Stimulated activated CD4-positive, alpha-beta T cell treated with anti-CD3 and anti-CD28 coated beads, TNF-alpha, amount 100 ng/mL, for 24 hours (primary cell): ENCODE measurements at places on chromosomes 1 and 21.

DNA sequence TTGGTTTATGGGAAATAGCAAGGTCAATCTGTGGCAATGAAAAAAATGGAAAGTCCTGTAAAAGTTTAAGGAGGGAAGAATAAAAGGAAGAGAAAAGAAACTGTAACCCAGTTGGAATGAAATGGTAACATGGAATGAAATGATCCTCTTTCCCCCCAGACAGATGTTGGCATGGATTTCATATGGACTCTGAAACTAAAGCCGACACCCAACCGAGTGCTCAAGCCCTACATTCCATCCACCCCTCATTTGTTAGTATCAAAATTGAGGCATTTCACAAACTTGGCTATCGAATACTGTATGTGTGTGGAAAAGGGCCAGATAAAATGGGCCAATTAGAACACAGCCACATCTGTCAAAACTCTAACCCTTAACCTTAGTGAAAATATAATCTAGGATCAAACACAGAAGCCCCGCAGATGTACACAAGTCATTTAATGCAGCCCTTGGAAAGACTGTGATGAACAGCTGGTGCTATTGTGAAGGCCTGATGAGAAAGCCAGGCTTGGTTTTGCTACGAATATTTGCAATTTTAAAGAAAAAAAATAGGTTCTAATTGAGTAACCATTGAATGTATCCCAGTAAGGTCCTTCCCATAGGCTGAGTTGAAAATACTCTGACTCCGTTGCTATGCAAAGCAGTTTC is 72.6 kb upstream of the RGL1 start:
- no peak for DNase-seq

- no peak for DNase-seq
Observed at GRCh38 chr1:51605961-51606723, 10.8 kb upstream of the OSBPL9 start.

GRCh38 chr1:68464891-68465290 is 15.1 kb upstream of the RPE65 start:
- no peak for DNase-seq

- DNase-seq = no peak
Observed at GRCh38 chr1:151701515-151701914, 15.1 kb downstream of the CELF3 start.

- DNase-seq = no peak
Observed at GRCh38 chr1:245716561-245716960, 561.8 kb downstream of the KIF26B start.

GRCh38 chr1:190066011-190066410 is 411.7 kb downstream of the BRINP3 start:
- no peak for DNase-seq

DNA sequence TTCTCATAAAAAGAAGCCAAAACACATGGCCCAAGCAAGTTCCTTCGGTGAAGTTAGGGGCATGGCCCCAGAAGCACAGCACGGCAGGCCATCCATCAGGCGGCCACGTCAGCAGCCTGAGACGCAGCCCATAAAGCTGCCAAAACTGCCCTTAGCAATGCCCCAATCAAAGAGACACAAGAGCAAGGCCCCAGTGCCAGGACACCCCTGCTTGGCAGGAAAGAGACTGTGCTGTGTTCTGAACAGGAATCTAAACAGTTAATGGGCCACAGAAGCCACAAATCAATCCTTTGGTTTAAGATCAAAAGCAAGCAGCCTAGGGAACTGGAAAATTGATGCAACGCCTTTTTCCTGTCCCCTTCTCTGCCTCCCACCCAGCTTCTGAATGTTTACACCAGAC is 497.0 kb upstream of the USP24 start:
- no peak for DNase-seq

GRCh38 chr21:38402291-38402690 is 96.0 kb downstream of the ERG start:
- no peak for DNase-seq

GRCh38 chr1:209643285-209644020 is 8.8 kb downstream of the LAMB3 start:
- DNase-seq = no peak

- no peak for DNase-seq
Observed at GRCh38 chr1:116104667-116105066, 6.5 kb upstream of the MAB21L3 start.

GRCh38 chr1:13505020-13505419 is 8.8 kb downstream of the LRRC38 start:
- DNase-seq = no peak

GRCh38 chr21:22728091-22728490 is 1729.9 kb downstream of the NCAM2 start:
- no peak for DNase-seq

DNA sequence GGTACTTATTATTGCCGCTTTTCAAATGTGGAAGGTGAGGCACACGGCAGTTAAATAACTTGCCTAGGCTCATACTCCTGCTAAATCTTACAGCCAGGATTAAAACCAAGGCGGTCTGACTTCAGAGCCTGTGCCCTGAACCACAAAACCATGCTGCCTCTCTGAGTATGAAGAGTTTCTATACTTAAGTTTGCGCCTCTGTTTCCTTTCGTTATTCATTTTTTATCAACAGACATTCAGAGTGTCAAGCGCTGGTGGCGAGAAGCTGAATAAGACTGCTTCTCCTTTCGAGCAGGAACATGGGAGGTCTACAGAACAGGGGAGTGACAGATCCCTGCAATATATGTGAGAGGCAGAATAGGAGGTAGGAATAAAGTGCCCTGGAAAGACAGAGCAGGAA is 96.0 kb upstream of the DUSP10 start:
- peak; percentile 6 for DNase-seq

GRCh38 chr1:18107369-18108298 is at the start of gene IGSF21:
Gene IGSF21, plus strand, starts transcription at chr1:18107798. Its CDS starts 331 bp downstream, at chr1:18108129.
- no peak for DNase-seq

DNA sequence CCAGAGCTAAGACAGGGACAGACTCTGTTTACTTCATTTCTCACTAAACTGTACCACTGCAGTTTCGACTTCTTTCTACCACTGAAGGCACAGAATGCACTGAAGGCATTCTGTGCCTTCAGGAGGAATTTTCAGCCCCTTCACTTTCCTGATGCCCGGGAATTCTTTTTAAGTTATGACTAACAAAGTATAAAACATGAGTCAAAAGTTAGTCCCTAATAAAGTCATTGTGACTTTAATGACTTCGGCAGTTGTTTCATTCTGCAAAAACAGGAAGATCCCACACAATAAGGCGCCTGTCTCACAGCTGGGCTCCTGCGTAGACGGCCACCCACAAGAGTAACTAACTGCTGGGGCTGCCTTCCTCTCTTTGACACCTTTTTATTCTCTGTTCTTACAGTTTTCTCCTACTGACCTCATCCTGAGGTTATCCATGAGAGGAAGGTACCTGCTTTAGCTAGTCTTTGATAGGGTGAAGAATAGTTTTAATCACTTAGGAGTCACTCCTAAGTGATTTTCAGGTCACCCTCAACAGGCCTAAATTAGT is 183.9 kb upstream of the SGIP1 start:
- no peak for DNase-seq

DNA sequence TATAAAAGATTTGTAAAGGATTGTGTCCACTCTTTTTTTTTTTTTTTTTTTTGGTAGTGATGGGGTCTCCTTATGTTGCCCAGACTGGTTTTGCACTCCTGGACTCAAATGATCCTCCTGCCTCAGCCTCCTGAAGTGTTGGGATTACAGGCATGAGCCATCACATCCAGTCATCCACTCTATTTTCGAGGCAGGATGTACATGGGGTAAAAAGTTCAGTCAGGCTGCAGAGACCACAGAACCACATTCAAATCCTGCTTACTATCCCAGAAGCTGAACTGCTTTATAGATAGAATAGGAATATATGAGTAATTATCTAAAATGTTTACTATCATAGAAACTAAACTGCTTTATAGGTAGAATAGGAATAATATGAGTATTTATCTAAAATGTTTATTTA is 26.0 kb upstream of the KCNK2 start:
- DNase-seq = no peak

DNA sequence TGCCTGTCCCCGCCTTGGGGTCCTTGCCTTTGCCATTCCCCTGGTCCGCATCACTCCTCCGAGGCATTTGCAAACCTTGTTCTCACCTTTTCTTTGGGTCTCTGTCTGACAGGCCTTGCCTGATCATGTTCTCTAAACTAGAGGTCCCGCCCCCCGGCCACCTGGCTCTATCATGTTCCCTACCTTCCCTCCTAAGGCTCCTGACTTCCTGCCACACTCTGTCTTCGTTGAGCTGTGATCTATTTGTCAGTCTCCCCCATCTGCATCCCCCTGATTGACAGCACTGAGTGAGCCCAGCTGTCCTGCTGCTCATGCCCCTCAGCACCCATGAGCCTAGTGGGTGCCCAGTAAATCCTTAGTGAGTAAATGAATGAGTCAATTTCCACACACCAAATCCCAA is 22.8 kb downstream of the ERG start:
- DNase-seq = no peak

DNA sequence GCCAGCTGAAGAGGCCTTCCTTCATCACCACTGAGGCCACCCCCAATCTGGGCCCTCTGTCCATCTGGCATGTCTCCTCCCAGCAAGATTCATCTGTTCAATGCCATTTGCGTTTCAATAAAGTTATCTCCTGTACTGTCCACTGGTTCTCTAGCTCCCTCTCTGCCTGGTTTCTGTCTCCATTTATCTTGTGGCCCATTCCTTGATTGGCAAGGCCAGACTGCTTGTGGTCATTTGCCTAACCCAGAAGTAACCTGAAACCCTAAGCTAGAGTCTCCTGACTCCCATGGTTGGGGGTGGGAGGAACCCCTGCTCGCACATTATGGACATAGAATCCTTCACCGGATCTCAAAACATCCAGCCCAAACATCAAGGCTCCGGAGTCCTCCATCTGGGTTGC is 2.1 kb upstream of the IPO9 start:
- DNase-seq = no peak

- no peak for DNase-seq
Observed at GRCh38 chr1:15485636-15486035, 9.7 kb downstream of the CELA2B start.

DNA sequence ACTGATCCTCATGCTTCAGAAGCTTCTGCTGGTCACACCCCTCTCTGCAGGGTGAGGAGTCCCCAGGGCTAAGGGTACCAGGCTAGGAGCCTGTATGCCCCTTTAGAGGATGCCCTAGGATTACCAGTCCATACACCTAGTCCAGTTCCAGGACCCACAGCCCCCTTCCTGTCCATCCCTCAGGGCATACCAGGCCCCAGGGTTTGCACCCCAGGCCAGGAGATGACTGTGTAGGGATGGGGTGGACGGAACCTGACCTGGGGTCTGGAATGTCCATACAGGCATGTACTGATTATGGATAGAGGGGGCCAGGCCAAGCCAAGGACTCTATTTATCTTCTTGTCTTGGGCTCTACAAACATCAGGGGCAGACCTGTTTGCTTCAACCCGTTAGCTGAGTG is 34.9 kb downstream of the TRIM67 start:
- DNase-seq = no peak

- no peak for DNase-seq
Observed at GRCh38 chr1:182041615-182042014, 19.9 kb downstream of the ZNF648 start.

DNA sequence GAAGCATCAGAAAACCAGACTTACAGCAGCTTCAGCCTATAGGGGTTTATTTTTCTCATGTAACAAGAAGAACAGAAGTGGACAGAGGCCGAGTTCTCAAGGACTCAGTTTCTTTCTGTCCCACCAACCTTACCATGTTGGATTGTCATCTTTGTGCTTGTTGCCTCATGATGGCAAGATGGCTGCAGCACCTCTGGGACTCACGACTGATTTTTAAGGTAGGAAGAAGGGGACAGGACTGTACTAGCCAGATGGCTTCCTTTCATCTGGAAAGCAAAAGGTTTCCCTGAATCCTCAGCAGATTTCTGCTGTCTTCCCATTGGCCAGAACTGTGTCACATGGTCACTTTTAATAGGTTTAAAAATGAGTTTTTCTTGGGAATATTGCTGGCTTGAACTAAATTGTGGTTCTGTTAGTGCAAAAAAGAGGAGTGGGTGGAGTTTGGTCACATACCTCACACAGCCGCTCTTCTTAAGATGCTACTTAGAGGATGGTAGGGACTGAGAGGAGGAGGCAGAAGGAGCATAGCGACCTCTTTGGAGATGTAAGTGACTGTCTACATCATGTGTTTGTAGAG is 48.1 kb upstream of the ENAH start:
- no peak for DNase-seq

GRCh38 chr1:45772971-45773370 is 22.5 kb upstream of the IPP start:
- DNase-seq = no peak

DNA sequence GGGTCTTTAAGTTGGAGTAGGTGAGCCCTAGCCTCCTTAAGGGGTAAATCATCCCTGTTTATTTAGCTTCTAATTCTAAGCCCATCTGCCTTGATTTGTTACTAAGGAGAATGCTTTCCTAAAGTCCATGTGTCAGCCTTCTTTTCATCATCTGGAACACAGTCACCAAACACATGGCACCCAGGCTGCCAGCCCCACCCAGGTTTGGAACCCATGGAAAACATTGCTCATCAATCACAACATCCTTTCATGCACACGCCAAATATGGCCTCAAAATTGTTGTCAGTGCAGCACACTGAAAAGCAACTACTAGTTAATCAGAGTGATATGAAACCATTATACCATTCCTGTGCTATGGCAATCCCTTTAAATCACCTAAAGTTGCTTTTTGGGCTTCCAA is 386.7 kb upstream of the ESRRG start:
- DNase-seq = no peak

DNA sequence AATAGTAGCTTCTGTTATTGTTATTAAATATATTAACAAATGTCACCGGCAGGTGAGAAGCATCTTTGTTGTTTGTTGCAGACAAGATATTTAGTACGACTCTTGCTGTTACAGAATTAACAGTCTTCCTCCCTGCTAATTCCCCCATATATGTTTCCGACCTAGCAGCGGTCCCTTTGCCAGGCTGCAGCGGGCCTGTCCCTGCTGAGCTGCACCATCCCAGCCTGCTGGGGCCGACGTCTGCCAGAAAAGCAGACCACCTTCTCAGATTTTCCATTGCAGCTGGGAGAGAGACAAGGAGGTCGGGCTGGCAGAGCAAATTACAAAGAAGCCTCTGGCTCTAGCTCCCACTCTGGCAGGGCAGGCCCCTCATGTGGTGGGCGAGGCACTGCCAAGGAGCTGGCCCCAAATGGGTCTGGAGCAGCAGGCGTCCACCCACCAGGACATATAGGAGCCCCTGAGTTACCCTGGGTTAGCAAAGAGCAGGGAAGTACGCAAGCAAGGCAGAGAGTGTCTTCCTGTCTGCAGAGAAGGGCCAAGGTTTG is 142.7 kb downstream of the FOXD2 start:
- DNase-seq = no peak

DNA sequence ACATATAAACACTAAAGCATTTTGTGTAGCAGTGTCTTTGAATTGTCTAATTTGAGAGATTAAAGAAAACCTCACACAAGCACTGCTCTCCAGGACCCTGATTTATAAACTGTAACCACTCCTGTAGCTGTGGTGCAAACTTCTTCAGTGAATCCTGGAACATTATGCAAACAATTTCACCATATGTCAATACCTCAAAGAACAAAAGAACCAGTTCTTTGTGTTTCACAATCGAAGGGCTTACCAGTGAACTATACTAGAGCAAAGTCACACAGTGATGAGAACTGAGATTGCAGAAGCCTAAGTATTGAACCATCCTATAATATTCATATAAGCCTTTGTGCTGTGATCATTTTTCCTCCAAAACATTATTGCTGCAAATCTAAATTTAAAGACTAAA is 21.5 kb downstream of the DPH5 start:
- no peak for DNase-seq

- DNase-seq = no peak
Observed at GRCh38 chr1:20028125-20028524, 41.9 kb upstream of the PLA2G5 start.
